Activated naive CD4-positive, alpha-beta T cell treated with Interleukin-2 at 50 U/mL for 16 hours (primary cell): ENCODE measurements at places on chromosomes 16 and 17.

DNA sequence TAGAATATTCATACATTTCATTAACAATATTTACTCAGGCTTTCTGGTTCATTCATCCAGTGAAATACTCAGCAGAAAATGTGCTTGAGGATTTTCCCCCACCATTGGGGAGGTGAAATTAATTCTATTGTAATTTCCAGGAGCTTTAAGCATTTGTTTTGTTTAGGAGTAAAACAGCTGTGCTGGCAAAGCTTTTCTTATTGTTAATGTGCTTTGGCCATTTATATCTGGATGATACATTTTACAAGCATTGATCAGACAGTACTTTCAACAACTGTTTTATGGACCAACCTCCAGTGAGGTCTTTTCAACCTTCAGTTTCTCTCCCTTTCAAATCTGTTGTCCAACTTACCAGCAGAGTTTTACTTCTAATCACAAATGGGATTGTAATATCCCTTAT, 672.4 kb downstream of the CDH11 start:
- no peak for DNase-seq

- no peak for DNase-seq
Observed at GRCh38 chr17:35915153-35915964, 15.2 kb downstream of the RDM1 start.

DNA sequence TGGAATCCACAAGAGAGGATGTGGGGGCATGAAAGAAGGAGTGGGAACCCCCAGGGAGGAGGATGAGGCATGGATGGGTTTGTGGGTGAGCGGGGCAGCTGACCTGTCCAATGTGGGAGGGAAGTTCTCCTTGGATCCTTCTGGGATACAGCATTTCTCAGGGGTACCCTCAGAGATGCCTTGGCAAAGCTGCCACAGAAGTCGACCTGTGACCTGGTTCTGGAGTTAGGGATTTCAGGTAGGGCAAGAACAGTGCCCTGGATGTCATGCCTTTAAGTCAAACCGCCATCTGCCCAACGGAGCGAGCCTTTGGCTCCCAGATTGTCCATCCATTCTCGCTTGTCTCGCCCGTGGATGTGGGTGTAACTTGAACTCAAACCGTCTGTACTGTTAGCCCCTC, 30.0 kb downstream of the WSCD1 start:
- DNase-seq = no peak

- no peak for DNase-seq
Observed at GRCh38 chr16:51392521-51393187, 241.6 kb upstream of the SALL1 start.

DNA sequence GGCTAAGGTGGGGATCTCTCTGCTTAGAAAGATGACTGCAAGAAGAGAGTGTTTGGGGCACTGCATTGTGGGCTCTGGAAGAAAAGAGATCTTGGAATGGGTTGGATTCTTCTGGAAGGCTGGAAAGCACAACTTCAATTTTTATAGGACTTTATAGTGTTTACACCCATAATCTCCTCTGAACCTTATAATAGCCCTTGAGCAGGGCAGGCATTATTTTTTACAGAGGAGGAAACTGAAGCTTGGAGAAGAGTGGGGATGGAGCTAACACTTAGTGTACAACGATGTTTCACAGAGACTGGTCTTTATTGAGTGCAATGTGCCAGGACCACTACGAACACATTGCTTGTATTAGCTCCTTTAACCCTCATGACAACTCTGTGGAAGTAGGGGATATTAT, 10.4 kb downstream of the TNS4 start:
- no peak for DNase-seq

GRCh38 chr17:78991017-78991738, 11.5 kb upstream of the LGALS3BP start:
- no peak for DNase-seq
